CD4-positive, alpha-beta T cell treated with Interleukin-6 at 100 ng/mL for 8 hours (primary cell): ENCODE measurements at places on chromosomes 1 and 21.

- DNase-seq = no peak
Measured at GRCh38 chr1:230076121-230076520, 9.1 kb downstream of the GALNT2 start.

GRCh38 chr1:229022595-229023333 is 248.1 kb upstream of the RAB4A start:
- DNase-seq = no peak

DNA sequence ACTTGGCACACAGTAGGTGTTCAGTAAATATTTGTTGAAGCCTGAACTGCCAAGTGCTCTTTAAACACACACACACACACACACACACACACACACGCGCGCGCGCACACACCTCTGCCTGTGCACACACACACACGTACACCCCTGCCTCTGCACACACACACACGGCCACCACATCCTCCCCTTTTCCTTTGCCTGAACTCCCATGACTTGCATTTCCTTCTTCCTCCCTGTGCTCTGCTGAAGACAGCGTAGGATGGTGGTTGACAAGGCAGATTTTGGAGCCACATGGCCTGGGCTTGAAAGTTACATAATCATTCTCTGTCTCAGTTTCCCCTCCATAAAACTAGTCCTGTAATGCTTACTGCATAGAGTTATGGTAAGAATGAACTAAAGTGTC is 712.3 kb downstream of the PTPRU start:
- no peak for DNase-seq

- DNase-seq = no peak
Measured at GRCh38 chr1:116722016-116722838, 32.0 kb upstream of the CD2 start.

DNA sequence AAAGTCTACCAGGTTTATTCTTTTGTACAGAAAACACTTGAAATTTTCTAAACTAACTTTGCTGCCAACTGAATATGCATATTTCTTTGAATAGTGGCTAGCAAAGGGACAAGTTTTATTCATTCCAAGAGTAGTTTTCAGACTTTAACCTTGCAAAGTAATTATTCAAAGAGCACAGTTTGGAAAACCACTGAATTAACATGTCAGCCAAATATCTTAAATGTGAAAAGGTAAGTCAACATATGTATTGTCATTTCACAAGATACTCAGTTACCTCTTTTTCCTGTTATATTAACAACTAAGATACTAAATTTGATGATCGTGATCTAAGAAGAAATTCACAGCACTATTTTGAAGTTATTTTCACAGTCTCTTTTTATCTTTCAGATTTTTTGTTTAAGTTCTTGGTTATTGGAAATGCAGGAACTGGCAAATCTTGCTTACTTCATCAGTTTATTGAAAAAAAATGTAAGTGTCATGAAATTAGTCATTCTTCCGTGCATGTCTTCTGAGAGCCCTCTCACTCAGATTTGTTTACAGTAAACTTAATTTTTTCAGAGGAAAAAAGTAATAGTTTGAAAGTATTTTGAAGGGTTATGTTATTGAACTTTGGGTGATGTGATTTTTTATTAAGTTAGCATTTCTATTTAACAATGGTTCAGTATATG is 15.3 kb downstream of the RAB4A start:
- no peak for DNase-seq

DNA sequence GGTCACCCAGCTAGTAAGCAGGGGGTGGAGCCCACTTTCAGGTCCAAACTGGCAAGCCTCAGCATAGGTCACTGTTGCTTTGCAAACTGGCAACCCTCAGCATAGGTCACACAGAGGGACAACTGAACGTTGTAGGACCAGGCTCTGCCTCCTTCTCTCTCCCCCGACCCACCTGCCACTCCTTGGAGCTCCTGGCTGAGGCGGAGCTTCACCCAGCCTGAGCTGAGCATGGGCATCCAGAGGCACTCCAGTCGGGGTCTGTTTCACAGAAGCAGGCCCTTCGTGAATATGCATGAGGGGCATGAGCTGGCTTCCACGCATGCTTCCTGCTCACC is 24.2 kb downstream of the CAPZB start:
- DNase-seq = no peak

DNA sequence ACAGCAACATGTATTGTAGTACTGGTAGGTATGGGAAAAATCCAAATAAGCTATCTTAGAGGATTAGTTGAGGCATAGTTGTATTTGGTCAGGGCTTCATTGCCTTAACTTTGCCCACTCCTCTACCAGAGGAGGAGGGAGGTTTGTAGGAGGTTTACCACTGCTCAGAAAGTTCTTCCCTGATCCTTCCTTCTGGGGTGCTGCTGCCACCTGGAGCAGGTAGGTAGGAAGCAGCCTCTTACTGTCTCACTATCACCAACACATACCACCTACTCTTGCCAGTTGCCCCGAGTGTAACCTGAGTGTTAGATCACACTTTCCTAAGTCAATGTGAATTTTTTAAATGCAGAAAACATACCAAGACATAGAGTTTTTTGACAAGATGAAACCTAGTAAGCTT is 24.1 kb upstream of the ZSWIM5 start:
- DNase-seq = peak; percentile 14

DNA sequence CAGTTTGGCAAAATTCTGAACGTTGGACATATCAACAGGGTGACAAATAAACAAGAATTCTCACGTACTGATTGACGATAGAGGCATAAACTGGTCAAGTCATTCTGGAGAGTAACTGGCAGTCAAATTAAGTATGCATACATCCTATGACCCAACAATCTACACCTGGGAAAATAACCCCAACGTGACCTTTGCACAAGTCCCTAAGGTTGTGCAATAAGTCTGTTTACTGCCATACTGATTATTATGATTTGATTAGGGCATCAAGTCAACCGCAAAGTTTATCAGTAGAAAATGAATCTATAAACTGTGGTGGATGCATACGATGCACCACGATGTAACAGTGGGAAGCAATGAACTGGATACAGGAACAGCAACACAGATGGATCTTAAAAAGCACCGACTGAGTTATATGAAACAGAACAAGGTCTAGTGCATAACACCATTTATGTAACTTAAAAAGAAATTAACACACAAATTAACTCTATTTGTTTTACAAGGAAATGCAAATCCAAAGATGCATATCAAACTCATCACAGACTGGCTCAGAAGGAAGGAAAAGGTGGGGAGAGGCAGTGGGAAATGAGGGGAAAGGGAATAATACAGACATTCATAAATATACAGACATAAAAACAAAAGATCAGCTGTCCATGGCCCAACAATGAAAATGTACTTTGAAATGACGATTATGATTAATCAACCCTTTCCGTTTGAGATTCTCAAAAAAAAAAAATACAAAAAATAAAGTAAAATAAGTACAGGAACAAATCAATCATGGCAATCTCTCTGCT is 41.0 kb upstream of the SEC16B start:
- DNase-seq = no peak

DNA sequence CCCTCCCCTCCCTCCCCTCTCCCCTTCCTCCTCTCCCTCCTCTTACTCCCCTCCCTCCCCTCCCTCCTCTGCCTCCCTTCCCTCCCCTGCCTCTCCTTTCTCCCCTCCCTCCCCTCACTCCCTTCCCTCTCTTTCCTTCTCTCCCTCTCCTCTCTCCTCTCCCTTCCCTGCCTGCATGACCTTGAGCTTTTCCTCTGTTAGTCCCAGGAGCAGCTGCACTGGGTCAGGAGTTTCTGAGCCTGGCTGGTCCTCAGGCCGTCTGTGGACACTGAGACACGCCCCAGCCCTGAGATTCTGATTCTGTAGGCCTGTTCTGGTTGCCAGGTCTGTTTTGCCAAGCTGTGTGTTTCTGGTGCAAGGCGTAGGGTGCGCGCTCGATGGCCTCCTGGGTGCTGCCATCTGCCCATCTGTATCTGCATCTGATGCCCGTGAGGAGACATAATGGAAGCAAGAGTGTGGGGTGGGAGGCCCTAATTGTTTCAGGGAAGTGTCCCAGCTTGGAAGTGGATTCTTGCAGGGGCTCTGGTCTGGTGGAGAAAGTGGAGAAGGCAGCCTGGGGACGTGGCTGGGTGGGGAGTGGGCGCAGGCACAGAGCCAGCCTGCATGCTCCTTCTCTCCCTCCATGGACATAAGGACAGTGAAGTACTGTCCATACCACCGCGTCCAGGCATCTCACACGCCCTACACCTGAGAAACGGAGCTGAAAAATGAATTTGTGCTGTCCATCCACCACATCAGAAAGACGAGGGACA is 97.2 kb downstream of the WDR4 start:
- no peak for DNase-seq

GRCh38 chr1:116755681-116756080 is 1.5 kb downstream of the CD2 start:
- no peak for DNase-seq

DNA sequence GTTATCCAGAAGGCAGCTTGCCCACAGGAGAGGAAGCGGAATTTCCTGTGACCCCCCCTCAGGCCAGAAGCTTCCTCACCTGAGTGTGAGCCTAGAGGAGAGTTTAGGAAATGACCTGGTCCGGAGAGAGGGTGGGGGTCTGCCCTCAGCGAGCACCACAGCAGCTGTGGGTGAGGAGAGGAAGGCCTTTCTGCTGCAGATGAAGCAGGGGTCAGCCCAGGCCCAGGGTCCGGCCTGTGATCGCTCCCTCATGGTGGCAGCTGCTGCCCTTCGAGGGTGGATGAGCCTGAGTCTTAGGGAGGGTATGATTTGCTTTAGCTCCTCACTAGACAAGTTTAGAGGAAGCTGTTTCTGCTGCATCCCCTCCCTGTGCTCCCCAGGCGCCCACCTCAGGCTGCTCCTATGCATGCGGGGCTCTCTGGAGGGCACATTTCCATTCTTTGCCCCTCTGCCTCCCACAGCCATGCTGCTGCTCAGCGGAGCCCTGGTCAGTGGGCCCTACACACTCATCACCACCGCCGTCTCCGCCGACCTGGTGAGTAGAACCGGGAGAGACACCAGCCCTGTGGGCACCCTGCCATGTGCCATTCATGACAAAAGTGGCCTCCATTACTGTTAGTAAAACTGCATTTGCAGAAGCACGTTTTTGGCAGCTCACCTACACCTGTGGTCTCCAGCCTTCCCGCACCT is 53.0 kb downstream of the SLC37A1 start:
- no peak for DNase-seq

DNA sequence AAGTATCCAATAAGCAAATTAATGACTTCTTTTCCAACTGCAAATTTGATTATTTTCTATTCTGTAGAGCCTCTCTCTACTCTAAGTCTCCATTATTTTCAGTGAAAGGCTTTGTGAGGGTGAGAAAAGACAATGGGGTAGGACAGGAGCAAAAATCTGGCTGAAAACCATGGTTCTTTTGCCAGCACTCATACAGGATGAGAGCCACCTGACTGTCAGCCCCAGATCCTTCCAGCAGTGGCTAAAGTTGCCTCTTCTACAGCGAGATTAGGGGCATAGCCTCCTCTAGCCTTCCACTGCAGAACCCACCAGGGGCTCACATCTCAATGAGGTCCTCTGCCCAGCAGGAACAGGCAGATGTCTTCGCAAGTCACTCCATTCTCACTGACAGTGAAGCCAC is 23.7 kb downstream of the NMNAT2 start:
- DNase-seq = no peak

DNA sequence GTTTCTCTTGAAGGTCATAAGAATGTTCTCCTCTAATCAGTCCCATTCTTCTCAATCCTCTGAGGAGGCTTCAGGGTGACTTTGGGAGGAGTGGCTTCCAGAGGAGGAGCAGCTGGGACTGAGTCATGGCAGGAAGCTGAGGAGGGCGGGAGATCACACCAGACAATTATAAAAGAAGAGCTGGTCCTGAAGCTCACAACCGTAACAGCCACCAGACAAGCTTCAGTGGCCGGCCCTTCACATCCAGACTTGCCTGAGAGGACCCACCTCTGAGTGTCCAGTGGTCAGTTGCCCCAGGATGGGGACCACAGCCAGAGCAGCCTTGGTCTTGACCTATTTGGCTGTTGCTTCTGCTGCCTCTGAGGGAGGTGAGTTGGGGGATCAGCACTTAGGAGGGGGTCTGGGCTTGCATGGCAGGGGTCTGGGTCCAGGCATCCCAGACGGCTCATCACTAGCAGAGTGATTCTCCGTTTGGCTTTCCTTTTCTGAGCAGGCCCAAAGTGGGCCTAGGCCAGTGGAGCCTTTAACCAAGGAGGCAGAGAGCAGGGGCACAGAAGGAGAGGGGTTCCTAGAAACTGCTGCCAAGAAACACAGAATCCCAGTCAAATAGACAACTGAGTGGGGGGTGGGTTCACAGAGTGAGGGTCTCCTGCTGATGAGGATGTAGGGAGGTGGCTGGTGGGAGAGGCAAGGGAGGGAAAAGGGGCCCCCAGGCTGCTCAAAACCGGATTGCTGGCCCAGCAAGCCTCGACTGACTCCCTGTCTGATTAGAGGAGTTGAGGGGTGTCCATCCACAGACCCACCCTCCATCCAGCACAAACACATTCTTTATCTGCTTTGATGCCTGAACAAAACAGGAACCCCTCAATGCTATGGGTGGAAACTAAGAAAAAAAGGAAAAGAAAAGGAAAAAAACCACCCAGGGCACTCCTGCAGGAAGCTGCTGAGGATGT is at the start of gene ECM1:
TSS of gene ECM1 (plus strand) at position 198 of the 953 bp plus-strand sequence. CDS start at position 299, 101 bp downstream.
- DNase-seq = no peak

DNA sequence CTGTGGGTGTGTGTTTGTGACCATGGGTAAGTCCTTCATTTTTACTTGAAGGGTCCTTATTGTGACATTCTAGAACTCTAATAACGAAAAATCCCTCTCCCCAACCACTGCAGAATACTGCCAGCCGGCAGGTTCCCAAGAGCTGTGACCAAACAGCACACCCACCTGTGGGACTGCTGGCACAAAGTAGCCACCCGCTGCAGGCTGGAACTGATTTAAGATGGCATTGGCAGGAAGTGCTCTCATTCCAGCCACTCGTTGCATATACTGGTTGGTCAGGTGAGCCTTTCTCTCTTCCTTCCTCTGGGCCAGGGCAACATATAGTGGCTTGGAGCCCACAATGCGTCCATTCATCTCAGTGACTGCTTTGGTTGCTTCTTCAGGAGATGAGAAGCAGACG is 11.6 kb downstream of the PABPC4 start:
- no peak for DNase-seq

GRCh38 chr1:16607433-16607851 is 5.9 kb downstream of the NBPF1 start:
- no peak for DNase-seq

DNA sequence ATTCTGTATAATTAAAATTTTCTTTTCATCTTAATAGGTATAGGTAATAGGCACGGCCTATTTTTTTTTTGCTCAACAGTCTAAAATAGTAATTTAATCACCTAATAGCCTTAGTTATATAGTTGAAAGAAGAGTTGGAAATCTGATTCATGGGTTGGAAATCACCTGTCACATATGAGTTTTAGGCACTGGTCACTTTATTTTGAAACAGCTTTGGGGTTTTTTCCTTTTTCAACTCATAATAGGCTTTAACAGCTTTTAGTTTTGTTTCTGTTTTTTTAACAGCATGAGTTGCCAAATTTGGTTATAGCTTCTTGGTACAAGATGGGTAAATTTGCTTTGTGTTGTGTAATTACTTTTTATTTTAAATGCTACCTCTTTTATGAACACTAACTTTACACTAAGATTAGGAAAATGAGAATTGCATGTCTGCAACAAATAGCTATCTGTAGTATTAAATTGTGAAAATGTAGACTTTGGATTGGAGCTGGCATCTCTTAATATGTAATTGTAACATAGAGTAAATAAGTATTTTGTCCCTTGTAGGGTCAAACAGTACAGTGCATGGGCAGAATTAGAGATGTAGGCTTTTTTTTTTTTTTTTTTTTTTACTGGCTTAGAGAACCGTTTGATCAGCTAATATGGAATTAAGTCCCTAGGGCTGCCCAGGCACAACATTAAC is 109.8 kb downstream of the OSBPL9 start:
- DNase-seq = no peak

GRCh38 chr1:85947186-85947585 is 209.4 kb downstream of the COL24A1 start:
- DNase-seq = no peak
